Fibroblast of lung (primary cell): ENCODE measurements at places on chromosomes 4 and X. TPM values are rescaled to one million over a fixed set of nuclear protein-coding genes. Genes with fewer than 3 reads are reported as not detected.

PTPN13 gene
- 14.7 and 16.5 TPM in 2 replicates for polyA plus RNA-seq

UGT2B15 gene
- not detected in 2 replicates for polyA plus RNA-seq

MCF2 gene
- polyA plus RNA-seq = 0.05 and 0.06 TPM in 2 replicates

- H3K27ac ChIP-seq = no peak overlapping the region
- no peaks in the 10 kb centered on the region for H3K27me3 ChIP-seq
- no peak overlapping the region for H3K4me3 ChIP-seq
- DNase-seq = no peak
- H3K4me1 ChIP-seq = no peaks in the 10 kb centered on the region
Measured at GRCh38 chr4:164606478-164606877, 147.5 kb upstream of the SMIM31 start.

DNA sequence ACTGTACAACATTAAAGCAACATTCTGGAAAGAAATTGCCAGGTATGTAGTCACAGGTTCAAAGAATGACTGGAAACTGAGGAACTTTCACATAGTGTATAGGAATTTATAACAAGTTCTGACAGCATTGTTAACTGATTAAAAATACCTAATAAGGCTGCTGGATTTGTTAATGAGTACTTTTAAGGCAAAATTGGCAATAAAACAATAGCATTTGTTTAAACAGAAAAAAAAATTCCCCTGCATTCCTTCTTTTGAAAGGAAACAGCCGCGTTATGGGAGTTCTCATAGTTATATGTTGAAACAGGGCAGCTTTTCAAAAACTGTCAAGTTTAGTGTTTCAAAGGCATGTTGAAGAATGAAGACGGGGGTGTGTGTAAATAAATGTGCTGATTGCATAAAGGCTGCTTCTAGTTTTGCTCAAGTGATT lies 282.5 kb upstream of the FAT1 start:
- H3K36me3 ChIP-seq = no peaks in the 10 kb centered on the region
- H3K4me3 ChIP-seq = no peak overlapping the region
- H3K4me1 ChIP-seq = no peaks in the 10 kb centered on the region
- DNase-seq = peak; percentile 74
- no peaks in the 10 kb centered on the region for H3K27me3 ChIP-seq

DNA sequence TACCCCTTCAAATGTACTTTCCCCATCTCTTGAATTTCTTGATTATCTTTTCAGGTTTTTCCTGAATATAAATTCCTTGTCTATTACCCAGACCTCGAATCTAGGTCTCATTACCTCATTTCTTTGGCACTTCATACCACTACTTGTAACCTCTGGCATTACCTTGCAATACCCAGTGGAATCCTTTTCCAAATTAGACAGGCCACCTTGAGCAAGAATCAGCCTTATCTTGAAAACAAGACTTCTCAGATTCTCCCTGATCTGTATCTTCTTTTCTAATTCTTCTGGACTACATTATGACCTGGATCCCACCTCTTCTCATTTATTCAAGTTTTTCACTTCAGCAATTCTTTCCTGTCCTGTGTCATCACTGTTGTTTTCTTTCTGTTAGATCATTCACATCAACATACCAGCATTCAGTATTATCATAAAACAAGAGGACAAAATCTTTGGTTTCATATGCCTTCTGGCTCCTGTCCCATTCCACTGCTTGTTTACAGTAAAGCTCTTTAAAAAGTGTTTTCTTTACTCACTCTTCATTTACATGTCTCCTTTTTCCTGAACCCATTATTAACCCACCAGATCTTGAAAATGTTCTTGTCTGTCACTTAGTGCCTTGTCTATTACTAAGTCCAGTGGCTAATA lies 275.6 kb upstream of the HS3ST1 start:
- peak; percentile 25 for DNase-seq
- H3K36me3 ChIP-seq = no peaks in the 10 kb centered on the region
- H3K4me3 ChIP-seq = no peak overlapping the region
- H3K4me1 ChIP-seq = no peaks in the 10 kb centered on the region
- H3K27me3 ChIP-seq = no peaks in the 10 kb centered on the region
- no peak overlapping the region for H3K27ac ChIP-seq

DNA sequence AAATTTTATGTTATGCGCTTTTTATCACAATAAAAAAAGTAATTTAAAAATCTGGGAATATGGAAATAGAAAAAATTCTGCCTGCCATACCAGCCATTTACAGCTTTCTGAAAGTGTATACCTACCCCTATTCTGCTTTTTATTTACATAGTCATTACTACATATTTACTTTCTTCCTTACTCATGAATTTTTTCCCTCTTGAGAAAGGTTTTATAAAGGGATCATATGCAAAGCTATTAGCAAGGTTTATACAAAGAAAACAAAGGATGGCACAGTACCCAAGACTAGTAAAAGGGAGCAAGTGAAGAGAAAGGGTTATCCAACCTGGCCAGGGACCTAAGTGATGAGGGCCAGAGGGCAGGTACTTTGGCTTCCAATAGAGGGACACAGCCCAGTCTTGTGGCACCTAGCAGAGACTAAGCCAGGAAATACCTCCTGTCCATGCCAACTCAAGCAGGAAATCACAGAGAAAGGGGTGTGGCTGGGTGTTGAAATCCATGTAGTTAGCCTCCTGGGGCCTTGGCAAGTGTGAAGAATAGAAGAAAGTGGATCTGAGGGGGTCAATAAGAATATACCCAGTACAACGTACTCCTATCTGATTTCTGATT lies 207.3 kb upstream of the VEGFC start:
- H3K4me1 ChIP-seq = peaks cover 2% of the 10 kb centered on the region
- DNase-seq = no peak
- no peak overlapping the region for H3K4me3 ChIP-seq
- H3K27ac ChIP-seq = no peak overlapping the region
- H3K36me3 ChIP-seq = no peaks in the 10 kb centered on the region

DNA sequence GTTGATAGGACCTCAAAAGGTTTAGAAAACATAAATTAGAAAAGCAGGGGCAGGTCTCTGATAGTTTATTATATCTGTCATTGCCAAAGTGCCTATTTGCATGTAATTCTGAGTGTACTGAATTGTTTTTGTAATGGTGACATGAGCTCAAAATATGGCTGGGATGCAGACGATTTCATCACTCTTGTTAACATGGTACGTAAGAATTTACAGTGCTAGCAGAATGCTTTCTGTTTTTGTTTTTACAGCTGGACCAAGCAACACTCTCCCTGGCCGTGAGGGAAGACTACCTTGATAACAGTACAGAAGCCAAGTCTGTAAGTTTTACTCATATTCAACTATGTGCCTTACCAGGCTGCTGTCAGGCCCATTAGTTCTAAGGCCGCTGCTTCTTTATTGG lies 58.1 kb downstream of the PHEX start:
- H3K4me3 ChIP-seq = no peak overlapping the region
- H3K27me3 ChIP-seq = no peaks in the 10 kb centered on the region
- H3K36me3 ChIP-seq = no peaks in the 10 kb centered on the region

- peaks cover 5% of the 10 kb centered on the region for H3K27me3 ChIP-seq
- no peak overlapping the region for H3K4me3 ChIP-seq
- no peak for DNase-seq
Measured at GRCh38 chr4:8211251-8211650, 12.2 kb downstream of the SH3TC1 start.

GRCh38 chr4:62342346-62342745 lies 1142.2 kb downstream of the ADGRL3 start:
- no peaks in the 10 kb centered on the region for H3K27me3 ChIP-seq
- H3K36me3 ChIP-seq = no peaks in the 10 kb centered on the region
- DNase-seq = no peak
- no peak overlapping the region for H3K27ac ChIP-seq

- H3K4me1 ChIP-seq = no peaks in the 10 kb centered on the region
- no peaks in the 10 kb centered on the region for H3K36me3 ChIP-seq
- peak; percentile 24 for DNase-seq
- H3K27ac ChIP-seq = no peak overlapping the region
Measured at GRCh38 chr4:143273160-143273917, 63.3 kb upstream of the GAB1 start.

DNA sequence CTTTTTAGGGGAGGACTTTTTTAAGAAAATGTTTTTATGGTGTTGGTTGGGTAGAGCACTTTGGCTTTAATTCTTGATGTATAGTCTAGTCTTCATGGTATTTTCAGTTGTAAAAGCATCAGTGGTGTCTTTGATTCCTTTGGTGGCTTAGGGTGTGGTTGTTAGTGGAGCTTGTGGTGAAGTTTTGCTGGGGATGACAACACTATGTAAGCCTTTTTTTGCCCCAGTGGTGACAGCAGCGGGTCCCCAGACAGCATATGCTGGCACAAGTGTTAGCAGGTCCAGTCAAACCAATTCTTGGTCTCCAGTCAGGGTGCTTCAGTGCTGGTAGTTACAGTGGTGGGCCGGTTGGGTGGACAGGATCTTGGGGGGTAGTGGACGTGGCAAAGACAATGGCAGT lies 52.0 kb downstream of the CHIC1 start:
- no peaks in the 10 kb centered on the region for H3K36me3 ChIP-seq
- no peak for DNase-seq
- no peak overlapping the region for H3K27ac ChIP-seq
- H3K4me1 ChIP-seq = no peaks in the 10 kb centered on the region

DNA sequence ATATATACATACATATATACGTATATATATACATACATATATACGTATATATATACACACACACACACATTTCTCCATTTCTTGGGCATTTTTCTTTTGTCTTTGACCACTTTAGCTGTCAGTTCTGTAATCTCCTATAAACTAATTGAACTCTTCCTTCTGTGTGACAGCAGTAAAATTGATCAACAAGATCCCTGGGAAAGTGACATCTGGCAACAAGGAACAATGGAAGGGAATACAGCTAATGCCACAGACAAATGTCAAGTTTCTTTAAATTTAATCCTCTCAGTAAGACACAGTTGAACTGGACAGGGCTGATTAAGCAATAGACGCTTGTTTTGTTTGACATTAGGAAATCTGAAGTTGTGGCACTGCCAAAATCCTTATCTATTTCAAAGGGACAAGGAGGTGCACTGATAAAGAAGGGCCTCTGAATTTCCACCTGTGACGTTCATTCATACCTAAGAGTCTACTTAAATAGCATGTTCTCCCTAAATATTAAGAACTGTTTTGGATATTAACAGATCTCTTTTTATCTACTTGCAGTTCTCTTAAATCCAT lies 126.9 kb downstream of the RNF150 start:
- no peaks in the 10 kb centered on the region for H3K27me3 ChIP-seq
- no peaks in the 10 kb centered on the region for H3K4me1 ChIP-seq
- no peak overlapping the region for H3K27ac ChIP-seq
- no peaks in the 10 kb centered on the region for H3K36me3 ChIP-seq
- no peak overlapping the region for H3K4me3 ChIP-seq

GRCh38 chrX:47191806-47192401 lies 1.7 kb upstream of the UBA1 start:
- H3K27ac ChIP-seq = no peak overlapping the region
- DNase-seq = no peak
- H3K36me3 ChIP-seq = peaks cover under 1% of the 10 kb centered on the region
- H3K4me3 ChIP-seq = peak overlapping the region; percentile 70

- no peak overlapping the region for H3K27ac ChIP-seq
- no peaks in the 10 kb centered on the region for H3K27me3 ChIP-seq
- no peaks in the 10 kb centered on the region for H3K4me1 ChIP-seq
- no peak overlapping the region for H3K4me3 ChIP-seq
- DNase-seq = no peak
Measured at GRCh38 chr4:176308441-176308840, 11.3 kb upstream of the SPCS3 start.

DNA sequence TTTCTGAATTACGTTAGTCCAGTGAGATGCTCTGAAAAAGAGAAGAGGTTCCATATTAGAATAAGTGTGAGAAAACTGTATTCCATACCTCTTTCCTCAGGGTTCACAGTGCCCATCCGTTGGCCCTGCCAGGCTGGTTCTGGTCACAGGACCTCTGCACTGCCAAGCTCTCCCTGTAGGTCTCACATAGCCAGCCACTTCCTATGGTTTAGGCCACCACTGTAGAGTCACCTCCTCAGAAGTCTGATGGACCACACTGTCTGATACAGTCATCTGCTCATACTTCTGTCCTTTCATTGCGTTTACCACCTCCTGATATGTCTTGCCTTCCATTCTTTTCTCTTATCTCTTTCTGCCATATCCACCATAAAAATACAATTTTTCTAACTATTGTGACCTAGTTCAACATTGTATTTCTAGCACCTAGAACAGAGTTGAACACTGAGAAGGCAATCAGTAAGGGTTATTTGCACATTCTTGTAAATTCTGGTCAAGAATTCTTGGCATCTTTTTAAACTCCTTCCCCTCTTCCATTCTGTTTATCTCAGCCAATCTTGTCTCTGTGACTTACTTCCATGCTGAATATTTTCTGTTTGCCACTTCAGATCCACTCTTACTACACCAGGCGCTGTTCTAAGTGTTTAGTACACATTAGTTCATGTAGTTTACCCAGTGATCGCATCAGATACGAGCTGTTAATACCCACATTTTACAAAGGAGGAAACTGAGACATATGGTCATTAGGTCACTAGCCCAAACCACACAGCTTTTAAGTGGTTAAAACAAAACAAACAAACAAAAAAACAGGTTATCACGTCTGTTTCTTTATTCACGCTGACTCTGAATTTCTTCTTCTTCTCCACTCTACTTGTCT lies 125.6 kb downstream of the CBR4 start:
- no peaks in the 10 kb centered on the region for H3K27me3 ChIP-seq
- H3K27ac ChIP-seq = peak overlapping the region; percentile 19
- peaks cover 26% of the 10 kb centered on the region for H3K4me1 ChIP-seq
- no peak for DNase-seq
- peaks cover 3% of the 10 kb centered on the region for H3K36me3 ChIP-seq

DNA sequence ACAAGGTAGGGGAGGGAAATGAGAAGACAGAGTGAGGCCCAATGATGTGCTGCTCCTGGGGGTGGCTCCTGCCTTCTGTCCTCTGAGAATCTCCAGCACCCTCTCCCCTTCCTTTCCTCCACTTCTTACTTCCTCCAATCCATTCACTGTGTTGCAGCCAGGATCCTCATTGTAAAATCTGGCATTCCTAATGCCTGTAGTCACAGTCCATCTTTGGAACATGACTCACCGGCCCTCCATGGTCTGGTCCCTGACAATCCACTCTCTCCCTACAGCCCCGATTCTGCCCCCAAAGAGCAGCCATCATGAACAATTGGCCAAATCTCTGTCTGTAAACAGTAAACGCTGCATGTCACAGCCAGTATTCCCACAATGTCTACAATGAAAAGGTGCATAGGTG lies 72.9 kb downstream of the CLNK start:
- DNase-seq = peak; percentile 93
- no peak overlapping the region for H3K4me3 ChIP-seq
- H3K27ac ChIP-seq = peak overlapping the region; percentile 51
- H3K27me3 ChIP-seq = no peaks in the 10 kb centered on the region

DNA sequence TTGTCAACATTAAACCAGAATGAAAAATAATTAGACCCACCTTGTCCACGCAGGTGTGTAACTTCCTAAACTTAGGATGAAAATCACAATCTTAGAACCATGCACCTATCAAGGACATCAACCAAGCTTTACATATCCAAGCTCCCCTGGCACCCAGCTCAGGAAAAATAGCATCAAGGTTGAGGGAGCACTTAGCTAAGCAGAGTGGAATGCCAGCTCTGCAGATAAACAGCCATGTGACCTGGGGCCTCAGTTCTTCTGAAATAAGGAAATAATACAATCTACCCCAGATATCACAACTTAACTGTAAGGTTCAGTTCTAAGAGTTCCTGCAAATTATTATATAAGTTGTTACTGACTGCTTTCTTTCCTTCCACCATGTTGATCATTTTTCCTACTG lies 64.7 kb downstream of the DHX15 start:
- H3K4me3 ChIP-seq = no peak overlapping the region
- H3K27me3 ChIP-seq = no peaks in the 10 kb centered on the region
- H3K27ac ChIP-seq = no peak overlapping the region
- no peaks in the 10 kb centered on the region for H3K4me1 ChIP-seq
- peak; percentile 71 for DNase-seq
- peaks cover 2% of the 10 kb centered on the region for H3K36me3 ChIP-seq
